ENCODE measurements at places on chromosomes 16 and 17.

GRCh38 chr16:89523680-89524344, 15.6 kb downstream of the SPG7 start:
- DNase-seq: no peak

DNA sequence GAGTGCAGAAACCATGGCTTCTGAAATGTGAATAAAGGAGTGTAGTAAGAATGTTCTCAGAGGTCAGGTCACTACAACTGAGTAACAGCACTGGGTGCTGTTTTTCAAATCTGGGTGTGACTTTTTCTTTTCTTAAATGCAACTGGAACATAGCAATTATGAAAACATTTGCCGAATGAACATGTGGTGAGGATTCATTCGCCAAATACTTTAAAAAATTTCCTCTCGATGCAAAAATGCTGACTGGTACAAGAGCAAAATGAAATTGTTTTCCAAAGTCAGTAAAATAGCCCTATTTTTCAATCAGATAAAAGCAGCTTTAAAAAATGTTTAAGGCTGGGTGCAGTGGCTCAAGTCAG, 18.6 kb downstream of the ZDHHC7 start:
- DNase-seq: no peak

- DNase-seq: no peak
Observed at GRCh38 chr16:2422123-2422867, 7.0 kb upstream of the CCNF start.

- no peak for DNase-seq
Observed at GRCh38 chr16:9545522-9546437, 454.3 kb downstream of the HAPSTR1 start.

DNA sequence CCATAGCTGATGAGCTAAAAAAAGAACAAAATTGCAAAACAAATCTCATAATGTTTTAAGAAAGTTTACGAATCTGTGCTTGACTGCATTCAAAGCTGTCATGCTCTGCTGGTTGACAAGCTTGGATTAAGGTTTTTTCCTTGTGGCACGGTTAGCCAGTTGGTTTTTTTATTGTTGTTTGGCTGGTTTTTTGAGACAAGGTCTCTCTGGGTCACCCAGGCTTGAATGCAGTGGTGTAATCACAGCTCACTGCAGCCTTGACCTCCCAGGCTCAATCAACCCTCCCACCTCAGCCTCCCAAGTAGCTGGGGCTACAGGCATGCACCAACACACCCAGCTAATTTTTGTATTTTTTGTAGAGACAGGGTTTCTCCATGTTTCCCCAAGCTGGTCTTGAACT, 45.7 kb downstream of the PHKB start:
- no peak for DNase-seq

- peak; percentile 38 for DNase-seq
Observed at GRCh38 chr17:3667366-3668278, 756 bp downstream of the TAX1BP3 start.

DNA sequence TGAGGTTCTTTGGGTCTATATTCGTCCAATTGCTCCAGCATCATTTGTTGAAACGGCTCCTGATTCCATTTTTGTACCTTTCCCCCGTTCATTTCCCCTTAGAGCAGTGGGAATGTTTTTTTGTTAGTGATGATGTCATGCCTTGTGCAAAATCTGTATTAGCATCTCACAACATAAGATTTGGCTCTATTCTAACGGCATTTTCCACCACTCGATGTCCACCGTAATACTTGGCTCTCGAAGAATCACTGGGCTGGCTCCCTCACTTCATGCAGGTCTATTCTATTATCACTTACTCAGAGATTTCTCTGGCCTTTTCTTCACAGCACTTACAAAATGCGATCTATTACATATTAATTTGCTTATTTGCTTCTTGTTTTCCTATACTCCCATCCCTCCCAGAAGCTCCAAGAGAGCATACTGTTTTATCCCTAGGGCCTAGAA, 571 bp upstream of the NME1 start:
- no peak for DNase-seq

DNA sequence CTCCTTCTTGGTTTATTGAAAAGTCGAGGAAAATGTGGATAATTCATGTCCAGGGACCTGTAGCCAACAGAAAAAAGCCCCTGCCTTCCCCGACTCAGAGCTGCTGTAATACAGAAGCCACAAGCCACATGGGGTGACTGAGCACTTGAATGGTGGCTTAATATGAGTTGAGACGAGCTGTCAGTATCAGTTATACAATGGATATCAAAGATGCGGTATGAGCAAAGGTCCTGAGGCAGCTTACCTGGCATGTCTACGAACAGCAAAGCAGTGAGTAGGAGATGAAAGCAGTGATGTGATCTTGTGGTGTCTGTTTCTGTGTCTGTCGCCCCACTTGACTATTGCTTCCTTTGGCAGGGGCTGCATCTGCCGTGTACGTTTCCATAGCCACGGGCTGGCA, 12.2 kb upstream of the RMI2 start:
- no peak for DNase-seq

- no peak for DNase-seq
Observed at GRCh38 chr16:83581994-83582747, 225.6 kb upstream of the HSBP1 start.

DNA sequence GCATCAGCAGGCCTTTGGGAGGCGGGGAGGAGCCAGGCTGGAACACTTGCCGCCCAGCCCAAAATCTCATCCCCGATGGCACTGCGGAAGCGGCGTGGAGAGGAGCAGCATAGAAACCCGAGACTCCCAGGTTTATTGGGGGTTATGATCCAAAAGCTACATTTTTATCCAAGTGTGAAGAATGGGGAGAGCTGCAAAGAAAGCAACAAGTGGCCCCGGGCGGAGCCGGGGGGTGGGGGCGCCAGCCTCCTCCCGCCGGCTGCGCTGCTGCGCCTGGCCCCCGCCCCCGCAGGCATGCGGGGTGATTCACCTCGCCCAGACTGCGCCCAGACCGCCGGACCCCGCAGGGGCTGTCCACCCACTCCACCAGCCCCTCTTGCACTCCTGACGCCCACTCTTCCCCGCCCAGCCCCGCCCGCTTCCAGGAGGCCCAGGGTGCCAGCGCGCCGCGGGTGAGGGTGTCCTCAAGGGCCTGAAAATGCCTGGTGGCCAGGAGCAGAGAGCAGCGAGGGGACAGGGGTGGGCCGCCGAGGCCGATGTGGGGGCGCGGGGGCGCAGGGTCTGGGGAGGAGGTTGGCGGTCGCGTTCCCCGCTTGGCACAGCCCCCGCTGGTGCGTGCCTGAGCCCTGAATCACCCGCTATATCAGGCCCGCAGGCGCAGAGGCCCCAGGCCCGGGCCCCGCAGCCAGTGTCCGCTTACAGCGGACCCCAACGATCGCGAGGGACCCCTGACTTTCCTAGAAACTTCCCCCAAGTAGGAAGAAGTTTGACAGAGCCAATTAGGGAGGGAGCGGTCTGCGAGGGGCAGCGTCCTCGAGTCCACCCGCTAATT, 1.3 kb downstream of the CAVIN1 start:
- peak; percentile 76 for DNase-seq

DNA sequence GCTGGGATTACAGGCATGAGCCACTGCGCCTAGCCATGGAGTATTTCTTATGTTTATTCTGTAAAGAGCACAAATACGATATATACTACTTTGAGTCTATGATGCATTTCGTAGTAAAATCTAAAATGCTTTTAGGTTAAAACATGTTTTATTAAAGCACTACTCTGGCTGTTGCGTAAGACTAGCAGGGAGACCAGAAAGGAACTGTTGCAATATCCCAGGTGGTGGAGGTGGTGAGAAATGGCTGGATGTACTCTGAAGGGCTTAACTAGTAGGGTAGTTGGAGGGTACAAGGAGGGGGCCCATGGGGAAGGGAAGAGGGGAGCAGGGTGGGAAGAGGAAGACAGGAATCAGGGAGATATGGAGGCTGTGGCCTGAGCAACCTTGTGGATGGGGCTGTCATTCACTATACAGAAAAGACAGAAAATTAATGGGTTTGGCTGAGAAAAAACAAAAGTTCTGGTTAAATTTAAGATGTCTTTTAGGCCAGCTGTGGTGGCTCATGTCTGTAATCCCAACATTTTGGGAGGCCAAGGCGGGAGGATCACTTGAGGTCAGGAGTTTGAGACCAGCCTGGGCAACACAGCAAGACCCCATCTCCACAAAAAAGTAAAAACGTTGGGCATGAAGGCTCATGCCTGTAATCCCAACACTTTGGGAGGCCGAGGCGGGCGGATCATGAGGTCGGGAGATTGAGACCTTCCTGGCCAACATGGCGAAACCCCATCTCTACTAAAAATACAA, 35.8 kb downstream of the ST3GAL2 start:
- DNase-seq: no peak

- DNase-seq: no peak
Observed at GRCh38 chr16:11682655-11683096, 14.4 kb downstream of the SNN start.

- DNase-seq: no peak
Observed at GRCh38 chr17:57281887-57282286, 25.6 kb downstream of the MSI2 start.

DNA sequence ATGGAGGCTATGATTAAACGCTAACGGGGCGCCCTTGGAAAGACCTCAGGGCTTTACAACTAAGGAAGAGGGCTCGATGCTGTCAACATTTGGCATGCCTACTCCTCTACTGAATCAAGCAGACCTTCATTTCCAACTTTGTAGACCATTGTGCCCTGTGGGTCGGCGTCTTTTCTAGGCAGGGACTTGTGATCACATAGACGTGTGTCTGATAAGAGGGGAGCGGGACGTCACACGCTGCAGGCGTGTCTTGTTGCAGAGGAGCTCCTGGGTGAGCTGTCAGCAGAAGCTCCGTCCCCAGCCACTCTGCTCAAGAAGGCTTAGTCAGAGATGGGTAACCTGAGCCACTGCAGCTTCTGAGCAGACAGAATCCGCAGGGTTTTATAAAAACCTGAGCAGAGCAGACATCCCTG, 2.8 kb downstream of the MAPK8IP3 start:
- DNase-seq: no peak

GRCh38 chr16:19269098-19269497, 16.4 kb upstream of the CLEC19A start:
- DNase-seq: no peak

GRCh38 chr16:53770641-53771040, 66.7 kb downstream of the FTO start:
- no peak for DNase-seq

- DNase-seq: peak; percentile 9
Observed at GRCh38 chr17:71460943-71461342, 659.9 kb upstream of the SOX9 start.

DNA sequence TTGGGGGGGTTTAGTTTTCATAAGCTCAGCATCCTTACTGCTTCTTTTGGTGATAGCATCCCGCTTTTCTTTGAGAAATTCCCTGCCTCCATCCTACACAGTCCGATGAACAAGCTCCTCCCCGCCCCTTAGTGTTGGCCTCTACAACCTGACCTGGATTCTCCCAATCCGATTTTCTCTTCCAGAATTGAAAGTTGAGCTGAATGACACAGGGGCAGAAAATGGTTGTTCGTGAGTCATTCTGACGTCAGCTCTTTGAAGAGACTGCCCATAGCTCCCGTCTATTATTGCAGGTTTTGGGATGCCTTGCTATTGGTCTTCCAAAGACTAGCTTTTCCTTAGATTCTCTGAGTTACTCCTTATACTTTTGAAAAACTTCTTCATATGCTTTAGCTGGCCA, 279.7 kb downstream of the SLC39A11 start:
- no peak for DNase-seq

- no peak for DNase-seq
Observed at GRCh38 chr17:57752031-57752905, 7.2 kb upstream of the CCDC182 start.

DNA sequence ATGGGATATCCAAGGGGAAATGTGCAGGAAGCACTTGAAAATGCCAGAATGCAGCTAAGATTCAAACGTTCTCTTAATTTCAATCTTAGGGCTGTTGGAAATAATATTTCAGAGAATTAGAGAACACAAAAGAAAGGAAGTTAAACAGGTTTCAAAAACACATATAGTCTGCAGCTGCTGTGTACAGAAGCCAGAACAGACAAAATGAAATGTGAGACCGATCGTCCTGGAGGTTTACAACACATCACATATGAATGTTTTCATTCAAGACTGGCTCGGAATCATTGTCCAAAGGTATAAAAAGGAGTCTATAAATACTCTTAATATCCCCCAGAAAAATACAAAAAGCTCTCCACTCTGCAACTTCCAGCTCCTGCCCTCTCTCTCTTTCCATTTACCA, 14.3 kb downstream of the CYTH1 start:
- no peak for DNase-seq

GRCh38 chr17:14616528-14616927, 315.6 kb downstream of the HS3ST3B1 start:
- no peak for DNase-seq

DNA sequence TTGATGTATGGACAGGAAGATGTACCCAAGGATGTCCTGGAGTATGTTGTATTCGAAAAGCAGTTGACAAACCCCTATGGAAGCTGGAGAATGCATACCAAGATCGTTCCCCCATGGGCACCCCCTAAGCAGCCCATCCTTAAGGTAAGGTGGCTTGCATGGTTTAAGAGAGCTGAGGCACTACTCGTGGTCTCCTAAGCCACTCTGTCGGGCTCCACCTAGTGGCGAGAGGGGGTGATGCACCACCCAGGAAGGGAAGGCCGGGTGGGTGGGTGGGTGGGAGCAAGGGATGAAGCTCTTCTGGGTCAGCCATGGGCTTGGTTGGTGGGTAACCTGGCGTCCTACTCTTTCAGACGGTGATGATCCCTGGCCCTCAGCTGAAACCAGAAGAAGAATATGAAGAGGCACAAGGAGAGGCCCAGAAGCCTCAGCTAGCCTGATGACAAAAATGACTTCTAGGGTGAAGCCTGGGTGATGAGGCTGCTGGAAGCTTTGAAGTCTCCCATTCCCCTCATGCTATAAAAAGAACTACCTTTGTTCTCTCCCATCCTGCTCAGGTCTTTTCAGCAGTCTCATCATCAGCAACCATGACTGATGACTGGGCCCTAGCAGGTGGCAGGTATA, 21.5 kb downstream of the GPR179 start:
- DNase-seq: peak; percentile 66

DNA sequence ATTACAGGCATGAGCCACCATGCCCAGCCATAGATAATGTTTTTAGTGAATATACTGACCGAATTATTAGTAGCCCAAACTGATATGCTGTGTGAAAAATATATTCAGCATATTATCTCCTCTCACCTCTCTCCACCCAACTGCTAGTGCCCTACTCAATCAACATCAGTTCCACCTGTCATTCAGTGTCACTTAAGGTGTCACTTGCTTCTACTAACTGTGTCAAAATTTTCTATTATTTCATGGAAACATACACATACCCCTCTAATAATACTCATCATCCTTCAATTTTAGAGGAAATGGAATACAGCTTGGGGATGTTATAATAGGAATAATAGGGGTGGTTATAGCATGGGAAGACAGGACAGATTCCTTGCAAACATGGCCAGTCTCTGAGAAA, 12.6 kb downstream of the EFCAB3 start:
- DNase-seq: no peak

- peak; percentile 12 for DNase-seq
Observed at GRCh38 chr17:37787055-37787757, 42.3 kb upstream of the HNF1B start.

DNA sequence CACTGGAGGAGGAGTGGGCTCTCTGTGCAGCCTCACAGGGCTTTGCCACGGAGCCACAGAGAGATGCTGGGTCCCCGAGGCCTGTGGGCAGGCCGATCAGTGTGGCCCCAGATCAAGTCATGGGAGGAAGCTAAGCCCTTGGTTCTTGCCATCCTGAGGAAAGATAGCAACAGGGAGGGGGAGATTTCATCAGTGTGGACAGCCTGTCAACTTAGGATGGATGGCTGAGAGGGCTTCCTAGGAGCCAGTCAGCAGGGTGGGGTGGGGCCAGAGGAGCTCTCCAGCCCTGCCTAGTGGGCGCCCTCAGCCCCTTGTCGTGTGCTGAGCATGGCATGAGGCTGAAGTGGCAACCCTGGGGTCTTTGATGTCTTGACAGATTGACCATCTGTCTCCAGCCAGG, 3.9 kb downstream of the NXPH3 start:
- no peak for DNase-seq

GRCh38 chr17:39271546-39271945, 45.8 kb upstream of the STAC2 start:
- no peak for DNase-seq

All from posterior cingulate gyrus (tissue), 11 donors.